Activated CD4-positive, alpha-beta T cell treated with anti-CD3 and anti-CD28 coated beads, Interleukin-2, amount 10 ng/mL, durations not matched to agents 7 days and 5 days (primary cell): ENCODE measurements at places on chromosomes 4 and X.

GRCh38 chr4:155514628-155515027, 137.9 kb upstream of the MAP9 start:
- no peak for DNase-seq

- DNase-seq, result no peak
Measured at GRCh38 chrX:119181491-119181890, 53.9 kb upstream of the KIAA1210 start.

DNA sequence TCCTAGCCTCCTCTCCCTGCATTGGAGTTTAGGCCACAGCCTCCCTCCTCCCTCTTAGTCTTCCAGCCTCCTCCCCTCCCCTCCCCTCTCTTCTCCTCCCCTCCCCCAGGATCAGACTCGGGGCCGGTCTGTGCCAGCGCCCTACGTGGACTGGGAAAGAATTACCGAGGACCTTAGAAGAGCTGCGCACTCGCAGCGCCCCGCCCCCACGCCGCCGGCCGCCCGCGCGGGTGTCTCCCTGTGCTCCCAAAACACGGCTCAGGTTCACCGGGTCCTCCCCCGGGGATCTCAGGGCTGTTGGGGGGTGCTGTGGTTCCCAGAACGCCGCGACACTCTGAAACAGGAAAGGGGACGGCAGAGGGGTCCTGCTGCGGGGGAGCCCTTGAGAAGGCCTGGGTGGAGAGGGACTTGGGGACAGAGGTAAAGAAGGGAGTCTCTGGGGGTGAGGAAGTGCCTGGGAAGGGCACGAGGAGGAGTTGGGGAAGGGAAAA, 122.3 kb upstream of the TBL1X start:
- DNase-seq, result peak; percentile 60

DNA sequence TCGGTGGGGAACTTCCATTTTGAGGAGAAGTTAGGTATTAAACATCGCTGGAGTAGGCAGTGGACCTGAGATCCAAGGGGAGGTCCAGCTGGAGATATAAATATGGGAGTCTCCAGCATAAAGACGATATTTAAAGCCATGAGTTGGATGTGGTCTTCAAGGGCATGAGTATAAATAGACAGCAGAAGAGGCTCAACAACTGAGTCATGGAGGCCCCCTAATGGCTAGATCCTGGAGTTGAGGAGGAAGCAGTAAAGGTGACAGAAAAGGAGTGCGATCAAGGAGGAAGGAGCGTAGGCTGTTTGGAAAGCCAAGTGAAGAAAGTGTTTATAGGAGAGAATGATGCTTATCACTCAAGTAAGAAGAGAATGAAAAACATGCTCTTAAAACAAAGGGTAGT, 18.1 kb upstream of the APBB2 start:
- no peak for DNase-seq

- no peak for DNase-seq
Measured at GRCh38 chrX:134502686-134503085, 42.7 kb downstream of the HPRT1 start.

DNA sequence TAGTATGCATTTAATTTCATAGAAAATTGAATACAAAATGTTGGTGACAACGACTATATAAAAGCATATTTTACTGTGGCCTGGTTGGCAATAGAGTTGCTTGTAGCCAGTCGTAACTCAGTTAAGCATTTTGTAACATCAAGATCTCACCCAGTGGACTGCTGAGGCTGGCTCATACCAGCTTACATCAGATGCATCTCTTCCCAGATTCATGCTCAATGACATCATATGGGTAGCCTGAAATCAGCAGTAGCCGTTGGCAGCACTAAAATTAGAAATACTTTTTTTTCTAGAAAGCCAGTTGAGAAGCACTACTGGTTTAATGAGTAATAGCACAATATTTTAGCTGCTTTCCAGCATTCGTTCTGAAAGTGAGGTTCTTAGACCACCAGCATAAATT, 341.2 kb downstream of the TECRL start:
- no peak for DNase-seq

DNA sequence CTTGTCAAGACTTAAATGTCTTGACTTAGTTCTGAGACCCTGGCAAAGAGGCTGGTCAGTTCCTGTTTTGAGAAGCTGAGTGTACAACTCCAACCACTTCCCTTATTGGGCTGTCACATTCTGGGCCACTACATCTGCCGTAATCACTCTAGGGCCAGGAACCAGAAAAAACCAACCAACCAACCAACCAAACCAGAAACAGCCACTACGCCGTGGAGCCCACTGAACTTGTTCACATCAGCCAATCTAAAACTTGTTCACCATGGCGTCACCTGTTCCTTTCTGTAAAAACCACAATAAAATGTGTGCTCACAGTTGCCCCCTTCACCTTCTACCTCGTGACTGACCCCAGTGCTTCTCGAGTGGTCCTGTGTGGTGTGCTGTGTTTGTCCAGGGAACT, 107.3 kb downstream of the JADE1 start:
- DNase-seq, result no peak

DNA sequence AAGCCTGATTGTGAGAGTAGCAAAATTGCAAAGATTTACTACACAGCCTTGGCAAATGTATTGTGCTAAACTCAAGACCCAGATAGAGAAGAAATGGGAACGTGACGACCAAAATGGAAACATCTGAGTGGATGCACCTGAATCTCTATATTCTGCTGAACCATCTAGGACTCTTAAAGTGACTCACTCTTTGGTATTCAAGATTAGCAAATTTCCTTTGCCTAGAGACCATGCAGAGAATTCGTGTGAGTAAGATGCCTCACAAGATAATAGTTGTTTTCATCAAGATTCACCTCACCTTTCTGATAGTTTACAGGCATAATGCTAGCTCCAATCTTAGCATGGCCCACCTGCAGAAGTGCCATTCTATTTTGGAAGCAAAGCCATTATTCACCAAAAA, 14.4 kb upstream of the ATOH1 start:
- DNase-seq, result no peak

DNA sequence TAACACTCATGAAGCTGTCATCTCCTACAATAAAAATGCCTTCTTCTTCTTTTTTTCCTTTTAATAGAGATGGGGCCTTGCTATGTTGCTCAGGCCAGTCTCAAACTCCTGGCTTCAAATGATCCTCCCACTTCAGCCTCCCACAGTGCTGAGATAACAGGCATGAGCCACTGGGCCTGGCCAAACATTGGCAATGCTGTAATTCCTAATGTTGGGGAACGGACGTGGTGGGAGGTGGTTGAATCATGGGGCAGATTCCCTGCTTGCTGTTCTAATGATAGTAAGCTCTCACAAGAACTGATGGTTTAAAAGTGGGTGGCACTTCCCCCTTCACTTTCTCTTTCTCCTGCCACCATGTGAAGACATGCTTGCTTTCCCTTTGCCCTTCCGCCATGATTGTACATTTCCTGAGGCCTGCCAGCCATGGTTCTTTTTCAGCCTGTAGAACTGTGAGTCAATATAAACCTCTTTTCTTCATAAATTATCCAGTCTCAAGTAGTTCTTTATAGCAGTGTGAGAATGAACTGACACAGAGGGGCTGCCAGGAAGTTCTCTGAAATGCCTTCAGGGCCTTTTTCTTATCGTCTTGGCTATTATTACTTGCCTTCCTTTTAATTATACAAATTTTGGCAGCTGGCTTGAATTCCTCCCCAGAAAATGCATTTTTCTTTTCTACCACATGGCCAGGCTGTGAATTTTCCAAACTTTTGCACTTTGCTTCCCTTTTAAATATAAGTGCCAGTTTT, 93.0 kb downstream of the CENPC start:
- DNase-seq, result no peak

DNA sequence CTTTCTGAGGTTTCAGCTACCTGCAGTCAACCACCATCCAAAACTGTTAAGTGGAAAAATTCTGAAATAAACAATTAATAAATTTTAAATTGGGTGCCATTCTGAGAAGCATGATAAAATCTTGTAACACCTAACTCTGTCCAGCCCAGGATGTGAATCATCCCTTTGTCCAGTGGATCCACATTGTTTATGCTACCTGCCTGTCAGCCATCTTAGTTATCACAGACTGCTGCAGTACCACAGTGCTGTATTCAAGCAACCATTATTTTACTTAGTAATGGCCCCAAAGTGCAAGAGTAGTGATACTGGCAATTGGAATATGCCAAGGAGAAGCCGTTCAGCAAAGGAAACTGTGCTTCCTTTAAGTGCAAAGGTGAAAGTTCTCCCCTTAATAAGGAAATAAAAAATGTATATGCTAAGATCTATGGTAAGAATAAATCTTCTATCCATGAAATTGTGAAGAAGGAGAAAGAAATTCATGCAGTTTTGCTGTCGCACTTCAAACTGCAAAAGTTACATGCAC, 20.6 kb downstream of the CAMK2D start:
- no peak for DNase-seq

DNA sequence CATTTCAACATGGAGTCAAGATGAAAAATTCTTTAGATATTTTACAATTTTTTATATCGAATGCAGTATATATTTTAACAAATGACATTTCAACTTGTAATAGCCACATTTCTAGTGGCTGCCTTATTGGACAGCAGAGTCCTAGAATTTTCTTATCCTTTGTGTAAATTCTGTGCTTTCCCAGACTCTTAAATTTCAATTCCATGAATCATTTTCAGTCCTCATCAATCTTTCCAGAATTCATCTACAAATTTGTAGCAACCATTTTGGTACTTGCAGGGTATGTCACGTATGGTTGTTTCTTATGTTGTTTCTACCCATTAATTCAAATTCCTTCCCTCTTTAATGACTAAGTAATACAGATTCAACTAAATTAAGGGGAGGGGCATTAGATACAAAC, 2.7 kb downstream of the PAICS start:
- no peak for DNase-seq

GRCh38 chr4:41702770-41703169, 45.8 kb downstream of the PHOX2B start:
- DNase-seq, result no peak

DNA sequence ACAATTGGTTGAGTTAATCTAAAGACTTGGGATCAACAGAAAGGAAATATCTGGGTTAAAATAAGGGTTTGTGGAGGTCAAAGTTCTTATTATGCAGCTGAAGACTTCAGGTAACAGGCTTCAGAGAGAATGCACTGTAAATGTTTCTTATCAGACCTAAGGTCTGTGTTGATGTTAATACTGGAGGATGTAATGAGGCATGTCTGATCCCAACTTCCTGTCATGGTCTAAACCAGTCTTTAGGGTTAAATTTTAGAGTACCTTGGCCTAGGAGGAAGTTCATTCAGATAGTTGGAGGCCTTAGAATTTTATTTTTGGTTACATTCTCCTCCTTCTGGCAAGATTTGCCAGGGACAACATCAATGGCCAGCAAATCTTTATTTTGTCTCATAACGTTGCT, 72.1 kb upstream of the GC start:
- DNase-seq, result no peak
